ENCODE measurements at places on chromosomes 2 and 18.

GRCh38 chr2:88159955-88160415, 10.2 kb upstream of the THNSL2 start:
- peak; percentile 70 for DNase-seq

DNA sequence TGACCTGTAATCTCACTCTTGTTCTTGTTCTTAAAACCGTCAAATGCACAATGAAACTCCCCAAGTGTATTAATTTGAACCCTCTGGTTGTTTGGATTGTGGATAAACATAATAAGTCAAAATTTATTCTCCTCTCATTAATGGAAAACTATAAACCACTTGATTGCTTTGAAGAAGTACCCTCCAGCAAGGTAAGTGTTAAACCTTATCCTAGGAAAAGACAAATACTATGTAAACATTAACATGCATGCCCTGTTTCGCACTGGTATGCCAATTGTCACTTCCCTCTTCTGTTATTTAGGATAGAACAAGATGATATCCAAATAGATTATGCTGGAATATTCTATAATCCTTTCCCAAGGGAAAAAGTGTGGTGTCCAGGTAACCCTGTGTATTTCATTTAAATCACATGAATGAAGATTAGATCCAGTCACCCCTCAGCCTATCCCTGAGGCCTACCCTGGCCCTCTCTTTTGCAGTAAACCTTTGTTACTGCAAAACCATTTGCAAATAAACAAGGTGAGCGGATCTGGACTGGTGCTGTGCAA, 1.3 kb downstream of the ADI1 start:
- DNase-seq = no peak

- DNase-seq = no peak
Measured at GRCh38 chr2:14790041-14790640, 157.6 kb downstream of the LRATD1 start.

DNA sequence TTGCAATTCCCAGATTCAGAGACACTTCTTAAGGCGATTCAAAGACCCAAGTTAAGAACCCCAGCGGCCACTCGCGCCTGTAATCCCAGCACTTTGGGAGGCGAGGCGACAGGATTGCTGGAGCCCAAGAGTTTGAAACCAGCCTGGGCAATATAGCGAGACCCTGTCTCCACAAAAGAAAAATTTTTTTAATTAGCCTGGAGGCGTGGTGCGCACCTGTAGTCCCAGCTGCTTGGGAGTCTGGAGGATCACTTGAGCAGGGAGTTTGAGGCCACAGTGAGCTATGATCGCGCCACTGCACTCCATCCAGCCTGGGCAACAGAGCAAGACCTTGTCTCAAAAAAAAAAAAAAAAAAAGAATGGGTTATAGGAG, 585 bp upstream of the ANAPC1 start:
- DNase-seq = no peak

GRCh38 chr2:192195548-192196418, 1.1 kb upstream of the TMEFF2 start:
- DNase-seq = peak; percentile 21
